Esophagus mucosa (tissue), 1 donor: ENCODE measurements at places on chromosomes 16 and 17. TPM values are rescaled to one million over a fixed set of nuclear protein-coding genes. Genes with fewer than 3 reads are reported as not detected.

CMTM1 gene
- 0.60 TPM for total RNA-seq

C16orf54 gene
- 0.36 TPM for total RNA-seq

TBX2 gene
- 1.6 TPM for total RNA-seq

VASN gene
- 16.6 TPM for total RNA-seq

CDH1 gene
- total RNA-seq: 334 TPM

CDIP1 gene
- total RNA-seq: 18.9 TPM

TERF2IP gene
- 23.4 TPM for total RNA-seq

RSL1D1 gene
- 115 TPM for total RNA-seq

PLK1 gene
- total RNA-seq: 29.9 TPM
